ENCODE measurements at places on chromosomes 1 and 21. TPM values are rescaled to one million over a fixed set of nuclear protein-coding genes. Genes with fewer than 3 reads are reported as not detected.

DNA sequence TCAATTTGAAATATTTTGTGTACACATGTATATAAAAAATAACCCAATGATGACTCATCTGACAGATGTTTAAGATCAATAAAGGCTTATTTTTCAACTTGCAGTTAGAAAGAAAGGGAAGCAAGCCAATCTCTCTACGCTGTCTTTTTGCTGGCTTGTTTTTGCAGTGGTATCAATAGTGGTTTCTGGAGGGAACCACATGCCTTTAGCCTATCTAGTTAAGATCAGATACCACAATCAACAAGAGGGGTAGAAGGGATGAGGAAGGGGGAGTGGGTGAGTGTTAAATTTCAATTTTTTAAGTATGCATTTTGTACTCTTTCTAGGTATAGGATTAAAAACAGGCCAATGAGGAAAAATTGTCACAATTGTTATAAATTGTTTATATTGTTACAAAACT, 276.2 kb downstream of the KCNH1 start:
- DNase-seq = no peak
- no peaks in the 10 kb centered on the region for H3K36me3 ChIP-seq
- no peak overlapping the region for H3K4me3 ChIP-seq
- no peaks in the 10 kb centered on the region for H3K27me3 ChIP-seq
- H3K27ac ChIP-seq = no peak overlapping the region

XKR8 gene
- 4.4 TPM for total RNA-seq

MCOLN2 gene
- total RNA-seq = 0.22 TPM

KCNJ9 gene
- total RNA-seq = not detected

Measured in ovary (tissue), 10 donors.